ENCODE measurements at places on chromosomes 4 and X. TPM values are rescaled to one million over a fixed set of nuclear protein-coding genes. Genes with fewer than 3 reads are reported as not detected.

Gene OFD1
- polyA plus RNA-seq: 47.6 TPM

Gene NAP1L2
- 1.0 TPM for polyA plus RNA-seq

Gene MAGEB10
- not detected for polyA plus RNA-seq

Gene PPM1K
- 5.7 TPM for polyA plus RNA-seq

Gene PPBP
- 0.14 TPM for polyA plus RNA-seq

Gene MAGEA10
- not detected for polyA plus RNA-seq

Gene SLC6A14
- polyA plus RNA-seq: 1.3 TPM

Gene GLRB
- 0.14 TPM for polyA plus RNA-seq

Gene MGARP
- 0.18 TPM for polyA plus RNA-seq

Gene CYLC1
- polyA plus RNA-seq: not detected

Gene CRMP1
- polyA plus RNA-seq: 2.3 TPM

Gene DUSP21
- not detected for polyA plus RNA-seq

Gene BEX1
- polyA plus RNA-seq: 0.14 TPM

Gene SH3BP2
- 45.1 TPM for polyA plus RNA-seq

Gene CHRDL1
- 12.3 TPM for polyA plus RNA-seq

Gene ADH1C
- polyA plus RNA-seq: 2.3 TPM

Gene TMPRSS11E
- polyA plus RNA-seq: 455 TPM

Gene DCAF12L1
- polyA plus RNA-seq: not detected

Gene GRIA2
- polyA plus RNA-seq: 0.01 TPM

Gene RASGEF1B
- 22.1 TPM for polyA plus RNA-seq

Gene TEC
- 5.0 TPM for polyA plus RNA-seq

Gene GNRHR
- polyA plus RNA-seq: 0.10 TPM

Gene SNX12
- polyA plus RNA-seq: 29.4 TPM

Gene MAGEB17
- polyA plus RNA-seq: not detected

Gene CLNK
- not detected for polyA plus RNA-seq

Gene KLHL8
- polyA plus RNA-seq: 2.4 TPM

All from esophagus (tissue), 2 donors.